ENCODE measurements at places on chromosomes 13 and 19. TPM values are rescaled to one million over a fixed set of nuclear protein-coding genes. Genes with fewer than 3 reads are reported as not detected.

NPAS1 gene
- 0.86 TPM for total RNA-seq

DNA sequence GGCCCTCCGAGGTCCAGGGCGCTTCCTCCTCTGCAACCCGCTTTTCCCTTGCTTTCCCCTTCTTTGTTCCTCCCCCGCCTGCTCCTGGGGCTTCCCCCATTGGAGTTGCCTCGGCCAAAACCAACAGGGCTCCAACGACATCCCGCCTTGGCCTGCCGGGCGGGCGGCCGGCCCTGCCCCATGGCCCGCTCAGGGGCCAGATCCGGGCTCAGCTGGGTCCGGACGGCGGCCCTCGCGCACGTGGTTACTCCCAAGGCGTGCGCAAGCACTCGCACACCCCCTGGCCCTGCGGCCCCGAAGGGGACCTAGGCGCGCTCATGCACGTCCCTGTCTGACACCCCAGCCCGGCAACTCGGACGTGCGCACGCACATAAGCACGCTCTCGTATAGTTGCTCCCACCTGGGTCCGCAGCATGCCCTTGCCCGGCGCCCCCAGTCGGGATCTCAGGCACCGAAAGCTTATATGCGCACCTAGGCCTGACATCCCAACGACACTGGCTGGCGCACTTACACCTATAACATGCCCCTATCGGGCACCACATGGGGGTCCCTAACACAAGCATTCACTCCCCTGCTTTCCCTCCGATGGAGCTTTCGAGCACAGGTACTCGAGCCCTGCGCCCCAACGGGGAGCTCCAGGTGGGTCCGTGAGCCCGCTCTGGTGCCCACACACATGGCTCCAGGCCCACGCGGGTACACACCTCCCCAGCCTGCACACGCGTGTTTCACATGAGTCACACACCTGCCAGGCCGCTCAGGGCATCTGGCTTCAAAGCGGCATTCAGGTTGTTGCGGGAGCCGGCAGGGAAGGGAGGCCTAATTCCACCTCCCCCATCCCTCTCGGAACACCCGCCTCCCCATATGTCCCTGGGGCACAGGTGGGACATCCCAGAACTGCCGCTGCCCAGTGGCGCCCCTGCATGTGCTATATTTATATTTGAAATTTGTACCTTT is 15.0 kb downstream of the NFIX start:
- DNase-seq: no peak

GRCh38 chr19:35090506-35091214 is 25.0 kb upstream of the FXYD3 start:
- peak; percentile 58 for DNase-seq

DNA sequence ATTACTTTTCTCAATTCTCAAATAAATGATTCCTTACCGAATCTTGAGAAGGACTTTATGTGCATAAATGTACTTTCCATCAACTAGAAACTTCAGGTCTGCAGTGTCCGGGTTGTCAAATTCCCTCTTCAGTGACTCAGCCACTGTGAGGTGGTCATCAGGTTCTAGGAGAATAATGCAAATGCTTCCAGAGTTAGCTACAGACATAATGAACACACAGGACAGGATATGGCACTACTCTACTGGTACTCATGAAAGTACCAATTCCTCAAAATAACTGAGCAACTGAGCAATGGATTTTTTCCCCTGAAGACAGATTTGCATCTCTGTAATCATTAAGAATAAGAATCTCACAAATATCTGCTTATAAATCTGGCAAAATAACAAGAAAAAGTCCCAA is 31.2 kb downstream of the RCBTB2 start:
- DNase-seq: no peak

ZNF575 gene
- total RNA-seq: 0.64 TPM

SLAIN1 gene
- total RNA-seq: not detected

DNA sequence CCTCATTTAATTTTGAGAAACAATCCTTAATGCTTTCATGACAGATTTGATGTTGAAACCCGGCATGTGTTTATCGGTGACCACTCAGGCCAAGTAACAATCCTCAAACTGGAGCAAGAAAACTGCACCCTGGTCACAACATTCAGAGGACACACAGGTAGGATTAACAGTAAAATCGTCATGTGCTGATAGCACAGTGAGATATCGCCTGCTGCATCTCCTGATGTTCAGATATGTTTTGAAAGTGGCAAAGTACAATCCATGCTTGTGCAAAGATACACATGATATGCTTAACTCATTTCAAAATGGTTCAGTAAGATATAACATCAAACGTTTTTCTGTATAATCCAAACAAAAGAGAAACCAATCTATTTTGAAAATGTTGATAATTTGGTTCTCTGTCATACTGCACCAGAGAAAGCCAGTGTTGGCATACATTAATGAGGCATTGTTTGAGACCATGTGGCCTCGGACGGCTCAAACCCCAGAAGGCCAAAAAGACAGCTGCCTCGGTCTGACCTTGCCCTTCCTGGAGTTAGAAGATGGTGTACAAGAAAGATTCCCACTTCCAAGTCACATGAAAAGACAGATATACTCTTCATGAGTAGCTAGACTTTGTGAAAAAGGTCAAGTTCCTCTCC is 76.2 kb downstream of the DHRS12 start:
- DNase-seq: no peak

DNA sequence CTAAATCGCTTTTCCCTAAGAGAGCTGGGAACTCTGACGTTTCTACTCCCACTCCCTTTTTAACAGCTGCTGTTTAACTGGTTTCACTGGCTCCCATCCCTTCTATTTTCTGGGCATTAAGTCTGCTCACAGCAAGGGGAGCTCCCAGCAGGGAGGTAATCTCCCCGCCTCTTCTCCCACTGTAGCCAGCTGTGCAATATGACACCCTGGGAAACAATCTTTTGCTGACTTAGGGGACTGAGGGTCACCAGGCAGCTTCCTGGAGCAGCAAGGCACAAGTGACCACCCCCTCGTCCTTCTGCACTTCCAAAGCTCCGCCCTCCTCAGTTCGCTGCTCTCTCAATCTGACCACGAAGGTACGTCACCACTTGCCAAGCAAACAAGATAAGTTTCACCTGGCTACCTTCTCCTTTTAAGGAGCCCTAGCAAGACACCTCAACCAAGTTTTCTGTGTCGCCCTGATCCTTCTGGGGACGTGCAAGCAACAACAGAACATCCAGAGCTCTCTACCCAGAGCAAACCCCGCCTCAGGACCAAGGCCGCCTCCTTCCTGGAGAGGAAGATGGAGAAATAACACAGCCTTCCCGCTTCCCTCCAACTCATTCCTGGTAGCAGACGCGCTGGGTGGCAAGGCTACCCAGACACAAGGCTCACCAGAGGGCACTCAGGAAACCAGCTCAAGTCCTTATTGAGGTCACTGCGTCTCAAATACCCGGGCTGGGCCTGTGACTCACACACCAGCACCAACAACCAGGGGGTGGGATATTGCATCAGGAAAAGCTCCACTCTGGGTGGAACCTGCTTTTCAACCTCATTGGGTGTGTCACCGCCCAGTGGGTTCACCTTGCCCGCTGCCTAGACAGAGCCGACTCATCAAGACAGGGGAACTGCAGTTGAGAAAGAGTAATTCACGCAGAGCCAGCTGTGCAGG is 92.4 kb downstream of the STK24 start:
- peak; percentile 98 for DNase-seq

DNA sequence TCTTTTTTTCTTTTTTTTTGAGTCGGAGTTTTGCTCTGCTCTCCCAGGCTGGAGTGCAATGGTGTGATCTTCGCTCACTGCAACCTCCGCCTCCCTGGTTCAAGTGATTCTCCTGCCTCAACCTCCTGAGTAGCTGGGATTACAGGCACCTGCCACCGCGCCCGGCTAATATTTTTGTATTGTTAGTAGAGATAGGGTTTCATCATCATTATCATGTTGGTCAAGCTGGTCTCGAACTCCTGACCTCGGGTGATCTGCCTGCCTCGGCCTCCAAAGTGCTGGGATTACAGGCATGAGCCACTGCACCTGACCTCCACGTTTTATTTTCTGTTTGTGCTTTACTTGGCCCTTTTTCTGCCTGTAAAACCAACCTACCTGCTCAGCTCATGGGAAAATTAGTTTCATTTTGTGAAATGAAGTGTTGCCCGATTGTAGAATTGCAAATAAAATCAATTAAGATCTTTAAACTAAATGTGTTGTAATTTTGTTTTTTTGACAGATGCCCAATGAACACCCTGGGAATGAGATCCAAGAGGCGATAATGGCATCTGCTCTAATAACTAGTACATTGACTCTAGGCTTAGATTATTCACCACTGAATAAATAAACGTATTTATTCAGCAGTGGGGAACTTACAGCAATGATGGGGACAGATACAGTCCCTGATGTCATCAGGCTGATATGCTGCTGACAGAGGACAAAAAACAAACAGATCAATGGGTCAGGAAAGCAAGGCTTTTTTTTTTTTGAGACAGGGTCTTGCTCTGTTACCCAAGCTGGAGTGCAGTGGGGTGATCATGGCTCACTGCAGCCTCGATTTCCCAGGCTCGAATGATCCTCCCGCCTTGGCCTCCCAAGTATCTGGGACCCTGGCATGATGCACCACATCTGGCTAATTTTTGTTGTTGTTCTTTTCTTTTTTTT is 2.2 kb upstream of the RAB11B start:
- no peak for DNase-seq

GFY gene
- total RNA-seq: not detected

ZNF121 gene
- 24.2 TPM for total RNA-seq

GRCh38 chr13:90420683-90421082 is 926.8 kb upstream of the MIR17HG start:
- peak; percentile 11 for DNase-seq

PABPC3 gene
- total RNA-seq: under 0.01 TPM

DKKL1 gene
- 0.32 TPM for total RNA-seq

DNA sequence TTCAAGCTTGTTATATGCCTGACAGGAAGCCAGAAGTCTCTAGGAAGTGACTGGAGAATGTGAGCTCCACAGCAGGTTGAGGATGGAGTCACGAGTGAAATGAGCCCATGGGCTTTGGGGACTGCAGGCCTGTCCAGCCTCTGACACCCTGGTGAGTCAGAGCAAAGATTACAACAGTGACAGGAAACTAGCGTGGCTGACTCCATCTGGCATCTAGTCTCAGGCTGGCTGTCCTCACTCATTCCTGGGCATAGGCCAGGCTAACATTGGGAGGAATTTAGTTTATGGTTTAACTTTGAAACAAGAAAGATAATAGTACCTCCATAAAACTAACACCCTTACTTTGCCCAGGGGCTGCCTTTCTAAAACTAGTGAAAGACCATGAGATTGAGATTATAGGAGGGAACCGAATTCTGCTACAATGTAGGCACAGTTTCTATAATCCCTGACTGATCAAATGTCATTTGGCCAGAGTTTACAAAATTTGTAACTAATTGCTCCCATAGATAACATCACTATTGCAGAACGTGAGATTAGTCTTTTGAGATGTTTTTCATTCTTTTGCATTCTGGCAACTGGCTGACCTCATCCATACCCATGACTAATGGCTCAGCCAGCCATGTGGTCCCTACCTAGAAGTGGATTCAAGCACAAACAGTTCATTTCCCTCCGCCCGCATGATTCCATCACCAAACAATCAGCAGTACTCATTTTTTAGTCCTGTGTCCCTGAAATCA is 28.4 kb downstream of the PSG1 start:
- DNase-seq: peak; percentile 92
